AG08395 (cell line): ENCODE measurements at places on chromosomes 7 and 10.

DNA sequence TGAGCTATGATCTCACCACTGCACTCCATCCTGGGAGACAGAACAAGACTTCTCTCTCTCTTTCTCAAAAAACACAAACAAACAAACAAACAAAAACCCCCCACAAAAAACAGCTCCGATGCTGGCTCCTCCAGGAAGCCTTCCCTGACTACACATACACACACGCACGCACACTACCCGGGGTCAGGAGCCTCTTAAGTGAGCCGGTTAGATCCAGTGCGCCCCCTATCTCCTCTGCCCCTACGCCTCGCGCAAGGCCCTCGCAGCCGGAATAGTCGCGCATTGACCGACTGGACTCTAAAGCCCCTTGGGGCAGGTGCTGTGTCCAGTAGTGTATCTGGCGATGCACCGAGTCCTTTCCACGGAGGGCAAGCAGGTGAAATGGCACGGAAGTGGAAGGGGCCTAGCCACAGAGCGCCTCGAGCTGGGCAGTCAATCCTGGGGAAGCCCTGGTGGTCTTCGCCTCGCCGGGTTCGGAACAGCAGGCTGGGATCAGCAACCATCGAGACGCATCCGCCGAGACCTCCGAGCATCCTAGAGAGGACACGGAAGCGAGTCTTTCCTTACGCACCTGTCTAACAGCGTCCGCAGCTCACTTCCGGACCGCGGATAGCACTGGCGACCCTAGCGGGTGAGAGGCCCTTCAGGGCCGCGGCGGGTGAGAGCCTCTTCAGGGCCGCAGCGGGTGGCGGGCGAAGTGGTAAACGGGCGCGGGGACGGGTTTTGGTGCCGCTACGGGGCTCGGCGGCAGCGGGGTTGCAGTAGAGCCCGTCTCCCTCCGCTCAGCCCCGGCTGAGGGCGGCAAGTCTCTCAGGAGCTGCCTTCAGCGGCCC lies at the start of gene ZSCAN25:
Gene ZSCAN25, plus strand, starts transcription at position 588 of the 833 bp plus-strand sequence. CDS start 2,661 bp downstream, outside the sequence.
- DNase-seq, result peak; percentile 96

- no peak for DNase-seq
Observed at GRCh38 chr7:122896509-122896908, 10.2 kb upstream of the CADPS2 start.

DNA sequence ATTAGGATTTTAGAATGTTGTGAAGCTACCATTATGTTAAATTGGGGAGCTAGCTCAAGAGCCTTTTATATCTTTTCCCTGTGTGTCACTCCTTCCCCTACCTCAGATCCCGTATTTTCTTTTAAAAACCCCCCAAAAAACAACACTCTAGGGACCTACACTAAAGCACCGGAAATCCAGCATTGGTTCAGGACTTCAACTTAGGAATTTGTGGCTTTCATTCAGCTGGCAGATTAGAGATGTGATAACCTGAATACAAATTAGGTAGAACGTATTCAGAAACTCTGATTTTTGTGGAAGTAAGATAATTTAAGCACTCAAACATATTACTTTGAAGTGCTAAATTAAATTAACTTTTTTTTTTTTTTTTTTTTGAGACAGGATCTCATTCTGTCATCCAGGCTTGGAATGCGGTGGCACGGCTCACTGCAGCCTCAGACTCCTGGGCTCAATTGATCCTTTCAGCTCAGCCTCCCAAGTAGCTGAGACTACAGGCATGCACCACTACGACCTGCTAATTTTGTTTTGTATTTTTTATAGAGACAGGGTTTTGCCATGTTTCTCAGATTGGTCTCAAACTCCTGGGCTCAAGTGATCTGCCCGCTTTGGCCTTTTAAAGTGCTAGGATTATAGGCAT lies 6.8 kb downstream of the TBC1D12 start:
- DNase-seq, result no peak

GRCh38 chr10:61986788-61987492 lies 85.4 kb downstream of the ARID5B start:
- no peak for DNase-seq

- DNase-seq, result peak; percentile 47
Observed at GRCh38 chr10:108393089-108393488, 1228.6 kb upstream of the SORCS1 start.

DNA sequence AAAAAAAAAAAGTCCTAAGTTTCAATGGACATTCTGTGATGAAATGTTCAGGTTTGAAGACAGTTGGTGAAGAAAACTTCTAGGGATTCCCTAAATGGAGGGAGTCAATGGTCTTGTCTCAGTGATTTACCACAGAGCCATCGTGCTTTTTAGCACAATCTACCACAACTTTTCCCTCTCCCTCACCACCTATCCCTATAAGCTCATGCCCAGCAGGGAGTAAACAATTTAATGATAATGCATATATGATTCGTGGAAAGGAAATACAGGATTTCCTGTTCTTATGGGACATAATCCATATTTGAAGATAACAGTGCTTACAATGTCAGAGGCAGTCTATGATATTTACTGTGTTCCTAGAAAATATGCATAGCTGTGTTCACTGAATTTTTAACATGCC lies 38.4 kb upstream of the CD36 start:
- DNase-seq, result no peak

- peak; percentile 85 for DNase-seq
Observed at GRCh38 chr7:128827248-128827958, 2.8 kb upstream of the FLNC start.

DNA sequence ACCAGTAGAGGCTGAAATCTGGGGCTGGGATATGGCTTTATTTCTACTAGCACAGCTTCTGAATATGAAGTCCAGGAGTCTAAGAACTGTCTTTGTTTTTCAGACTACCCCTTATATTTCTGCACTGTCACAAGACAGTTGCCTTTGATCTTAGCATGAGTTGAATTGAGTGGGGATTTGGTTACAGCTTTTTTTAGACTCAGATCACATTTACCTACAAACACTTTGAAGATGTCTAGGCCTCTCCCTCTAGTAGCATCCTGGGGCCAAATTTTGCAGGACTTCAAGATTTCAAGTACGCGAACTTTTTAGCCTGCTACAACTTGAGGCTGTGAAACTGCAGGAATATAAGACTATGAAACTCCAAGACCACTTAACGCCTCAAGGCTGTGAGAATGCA lies 240.2 kb downstream of the NEBL start:
- DNase-seq, result no peak

GRCh38 chr7:151682831-151683614 lies 163.3 kb upstream of the RHEB start:
- no peak for DNase-seq

GRCh38 chr10:46248651-46249146 lies 38.1 kb upstream of the ANTXRL start:
- DNase-seq, result no peak

- no peak for DNase-seq
Observed at GRCh38 chr10:5818894-5819293, 5.7 kb upstream of the GDI2 start.

DNA sequence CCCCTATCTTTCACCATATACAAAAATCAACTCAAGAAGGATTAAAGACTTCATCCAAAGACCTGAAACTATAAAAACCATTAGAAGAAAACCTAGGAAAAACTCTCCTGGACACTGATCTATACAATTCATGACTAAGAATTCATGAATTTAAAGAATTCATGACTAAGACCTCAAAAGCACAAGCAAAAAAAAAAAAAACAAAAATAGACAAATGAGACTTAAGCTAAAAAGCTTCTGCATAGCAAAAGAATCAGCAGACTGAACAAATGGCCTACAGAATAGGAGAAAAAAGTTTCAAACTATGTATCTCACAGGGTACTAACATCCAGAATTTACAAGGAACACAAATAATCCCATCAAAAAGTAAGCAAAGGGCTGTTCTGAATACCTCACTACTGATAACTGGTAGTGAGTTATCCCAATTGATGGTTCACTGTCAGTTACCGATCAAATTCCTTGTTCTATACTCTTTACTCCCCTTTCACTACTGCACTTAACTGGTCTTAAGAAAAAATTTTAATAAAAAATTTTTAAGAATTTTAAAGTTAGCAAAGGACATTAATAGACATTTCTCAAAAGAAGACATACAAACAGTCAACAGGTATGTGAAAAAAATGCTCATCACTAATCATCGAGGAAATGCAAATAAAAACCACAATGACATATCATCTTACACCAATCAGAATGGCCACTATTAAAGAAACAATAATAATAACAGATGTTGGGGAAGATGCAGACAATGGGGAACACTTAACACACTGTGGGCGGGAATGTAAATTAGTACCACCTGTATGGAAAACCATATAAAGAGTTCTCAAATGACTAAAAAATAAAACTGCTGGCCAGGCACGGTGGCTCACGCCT lies 33.2 kb downstream of the KMT2C start:
- peak; percentile 23 for DNase-seq

DNA sequence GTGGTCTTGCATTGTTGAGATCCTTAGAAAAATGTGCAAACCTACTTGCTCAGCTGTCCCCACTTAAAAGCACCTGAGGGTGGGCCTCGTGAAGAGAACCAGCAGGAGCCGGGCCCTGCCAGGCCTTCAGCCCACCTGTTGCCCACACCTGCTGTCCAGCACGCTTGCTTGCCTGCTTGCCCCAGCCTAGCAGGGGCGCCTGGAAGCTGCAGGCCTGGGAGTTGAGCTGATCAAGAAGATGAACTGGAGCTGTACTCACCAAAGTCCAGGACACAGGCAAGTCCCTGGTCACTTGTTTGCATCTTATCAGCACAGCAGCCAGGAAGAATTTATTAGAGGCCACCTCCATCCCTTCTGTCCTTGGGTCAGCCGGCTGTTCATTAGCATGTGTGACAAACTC lies 23.2 kb downstream of the CYP26A1 start:
- DNase-seq, result no peak

DNA sequence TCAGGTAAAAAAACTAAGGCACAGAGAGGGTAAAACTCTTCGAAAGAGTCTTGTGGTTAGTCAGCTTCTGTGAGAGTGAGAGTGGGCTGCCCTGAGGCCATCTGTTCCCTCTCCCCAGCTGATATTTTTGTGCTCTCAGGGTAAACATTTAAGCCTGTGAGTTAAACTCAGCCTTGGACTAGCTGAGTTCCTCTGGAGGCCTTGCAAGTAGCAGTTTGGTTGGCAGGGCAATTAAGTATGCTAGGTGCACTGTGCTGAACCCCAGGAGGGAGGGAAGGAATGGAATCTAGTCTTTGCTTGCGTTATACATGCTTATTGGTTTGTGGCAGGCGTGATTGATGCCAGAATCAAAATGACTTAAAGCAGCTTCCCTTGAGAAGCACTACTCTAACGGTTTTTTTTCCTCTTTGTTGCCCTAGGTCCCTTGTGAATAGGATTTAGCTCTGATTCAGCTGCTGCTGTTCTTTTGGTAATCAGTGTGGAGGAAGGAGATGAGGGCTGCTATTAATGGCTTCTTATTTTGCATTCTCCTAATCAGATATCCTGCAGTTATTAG lies 140.2 kb downstream of the AUTS2 start:
- DNase-seq, result no peak

DNA sequence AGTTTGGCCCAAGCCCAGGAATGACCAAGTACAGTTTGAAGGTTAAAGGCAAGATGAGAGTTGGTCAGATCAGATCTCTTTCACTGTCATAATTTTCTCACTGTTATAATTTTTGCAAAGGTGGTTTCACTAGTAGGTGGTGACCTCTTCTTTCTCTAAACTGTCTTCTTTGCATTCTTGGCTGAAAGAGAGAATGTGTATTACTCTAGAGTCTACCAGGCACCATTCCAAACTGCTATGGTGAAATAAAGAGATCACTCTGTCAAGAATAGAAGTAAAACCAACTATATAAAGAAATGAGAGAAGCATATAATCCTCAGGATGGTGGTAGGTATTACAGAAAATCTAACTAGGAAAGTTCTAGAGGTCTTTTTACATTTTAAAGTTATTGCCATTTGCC lies 72.7 kb downstream of the DYNC1I1 start:
- DNase-seq, result no peak

DNA sequence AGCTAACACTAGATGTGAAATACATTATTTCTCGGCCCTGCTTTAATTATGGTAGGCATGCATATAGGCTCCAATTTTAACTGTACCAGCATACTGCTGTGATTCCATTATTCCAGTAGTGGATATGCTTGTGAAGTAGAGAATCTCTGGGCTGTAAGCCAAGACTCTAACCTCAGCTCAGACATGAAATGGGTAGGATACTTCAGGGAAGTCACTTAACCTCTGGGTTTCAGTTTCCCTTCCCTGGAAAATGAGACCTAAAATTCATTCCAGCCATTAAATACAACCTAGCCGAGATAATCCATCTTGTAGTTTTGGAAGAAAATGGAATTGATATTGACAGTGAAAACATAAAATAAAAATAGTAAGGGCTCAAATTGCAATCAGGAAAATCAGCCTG lies 59.6 kb upstream of the TRIL start:
- DNase-seq, result no peak

- no peak for DNase-seq
Observed at GRCh38 chr10:80144067-80144695, 11.7 kb downstream of the PLAC9 start.

GRCh38 chr7:27250557-27251070 lies 8.0 kb downstream of the EVX1 start:
- DNase-seq, result no peak

- no peak for DNase-seq
Observed at GRCh38 chr7:158476331-158476932, 111.2 kb downstream of the PTPRN2 start.

DNA sequence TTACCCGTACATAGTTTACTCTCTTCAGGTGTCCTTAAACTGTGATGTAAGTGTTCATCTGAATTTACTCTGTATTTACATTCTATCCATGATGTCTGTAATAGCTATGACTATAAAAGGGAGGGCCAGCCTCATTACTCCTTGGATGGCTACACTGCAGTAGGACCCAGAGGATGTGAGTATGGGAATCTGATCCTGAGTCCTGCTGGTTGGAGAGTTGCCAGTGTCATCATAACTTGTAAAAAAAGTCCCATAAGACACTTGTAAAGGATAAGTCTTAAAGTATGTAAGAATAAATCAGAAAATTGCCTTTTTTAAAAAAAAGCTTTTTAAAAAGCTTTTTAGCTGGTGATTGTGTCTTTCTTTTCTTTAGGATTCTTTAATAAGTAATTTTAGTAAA lies 95.4 kb downstream of the PPP1R9A start:
- no peak for DNase-seq

GRCh38 chr10:12559578-12560178 lies 210.3 kb downstream of the CAMK1D start:
- no peak for DNase-seq

DNA sequence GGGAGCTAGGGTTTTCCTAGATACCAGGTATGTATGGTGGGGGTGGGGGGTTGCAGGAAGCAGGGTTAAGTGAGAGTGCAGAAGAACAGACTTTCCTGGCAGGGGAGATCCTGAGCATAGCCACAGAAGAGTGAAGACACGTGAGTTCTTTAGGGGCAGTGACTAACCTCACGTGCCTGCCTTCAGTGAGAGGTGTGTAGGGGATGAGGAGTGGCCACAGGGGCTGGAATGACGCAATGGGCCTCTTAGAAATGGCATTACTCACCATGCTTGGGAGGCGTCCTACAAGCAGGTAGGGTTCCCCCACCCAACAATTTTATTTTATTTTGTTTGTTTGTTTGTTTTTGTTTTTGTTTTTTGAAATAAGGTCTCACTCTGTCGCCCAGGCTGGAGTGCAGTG lies 698.6 kb upstream of the NRP1 start:
- DNase-seq, result no peak

DNA sequence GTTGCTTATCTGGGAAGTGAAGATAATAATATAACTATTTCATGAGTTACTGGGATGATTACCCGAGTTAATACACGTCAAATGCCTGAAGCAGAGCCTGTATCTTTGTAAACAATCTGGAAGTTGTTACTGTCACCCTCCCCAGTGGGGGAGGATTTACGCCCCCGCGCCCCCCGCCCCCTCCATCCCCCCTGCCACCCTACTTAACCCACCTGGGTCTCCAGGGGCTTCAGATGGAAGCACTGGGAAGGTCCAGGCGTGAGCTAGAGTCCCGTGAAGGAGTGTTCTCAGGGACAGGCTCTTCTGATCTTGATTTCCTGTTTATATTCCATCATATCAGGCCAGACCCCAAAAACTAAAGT lies 691 bp upstream of the PPA1 start:
- no peak for DNase-seq
